ENCODE measurements at places on chromosomes 1 and 21.

- peak; percentile 92 for DNase-seq
These were observed 23.2 kb downstream of the NENF start for GRCh38 chr1:212455803-212456528.

DNA sequence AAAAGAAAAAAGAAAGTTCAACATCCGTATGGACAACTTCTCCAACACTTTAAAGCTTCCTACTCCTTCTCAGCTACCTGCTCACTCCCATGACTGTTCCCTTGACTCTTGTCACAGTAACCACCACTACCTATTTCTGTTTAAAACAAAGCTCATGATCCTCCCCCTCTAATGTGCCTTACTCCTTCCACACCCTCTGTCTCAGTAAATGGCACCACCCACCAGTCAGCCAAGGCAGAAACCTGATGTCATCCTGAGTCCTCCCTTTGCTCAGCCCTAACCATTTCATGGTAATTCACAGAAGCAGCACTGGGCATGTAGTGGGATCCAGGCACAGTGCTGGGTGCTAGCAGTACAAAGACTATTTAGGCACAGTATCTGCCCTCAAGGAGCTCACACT lies 63.0 kb upstream of the PPM1J start:
- no peak for DNase-seq

DNA sequence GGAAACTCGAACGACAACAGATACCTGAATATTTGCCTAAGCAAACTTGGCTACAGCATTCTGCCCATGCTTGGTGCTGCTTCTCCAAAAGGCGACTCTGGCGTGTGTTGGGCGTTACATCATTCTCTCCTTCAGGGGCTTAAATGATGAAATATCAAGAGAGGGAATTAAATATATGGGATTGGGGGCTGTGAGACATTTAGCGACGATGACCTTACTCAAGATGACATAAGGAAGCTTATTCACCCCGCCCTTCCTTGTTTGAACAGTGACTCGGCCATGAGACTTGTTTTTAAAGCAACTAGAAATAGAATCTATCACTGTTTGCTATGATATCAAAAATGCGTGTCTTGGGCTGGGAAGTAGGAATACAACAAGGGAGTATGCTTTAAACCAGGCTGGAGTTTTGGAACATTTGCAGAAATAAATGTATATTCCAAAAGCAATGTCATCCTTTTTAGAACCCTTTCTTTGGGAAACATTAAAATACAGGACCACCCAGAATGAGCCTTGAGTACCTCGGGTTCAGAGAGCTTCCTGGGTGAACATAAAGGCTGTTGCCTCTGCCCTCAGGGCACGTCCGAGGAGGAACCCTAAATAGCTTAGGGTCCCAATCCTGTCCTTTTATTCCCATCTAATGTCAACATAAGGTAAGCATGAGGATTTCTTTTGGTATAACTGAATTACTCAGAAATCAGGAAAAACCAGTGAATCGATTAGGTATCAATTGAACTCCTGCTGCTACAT lies 123.3 kb upstream of the SLC45A1 start:
- DNase-seq: no peak

DNA sequence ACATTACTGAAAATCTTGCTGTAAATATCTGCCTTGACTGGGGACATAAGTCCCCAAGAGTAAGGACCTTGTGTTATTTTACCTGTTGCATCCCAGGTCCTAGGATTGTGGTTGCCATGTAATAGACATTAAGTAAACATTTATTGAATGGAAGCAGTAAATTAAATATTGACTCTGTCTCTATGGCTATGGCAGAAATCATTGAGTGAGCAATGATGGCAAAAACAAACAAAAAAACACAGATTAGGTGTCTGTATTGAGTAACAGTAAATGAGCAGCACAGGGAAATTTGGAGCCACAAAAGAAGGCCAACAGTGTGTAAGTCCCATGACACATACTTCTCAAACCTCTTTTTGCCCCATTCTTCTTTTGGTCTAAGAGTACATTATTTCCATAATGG lies 240.4 kb downstream of the NFIA start:
- no peak for DNase-seq

- DNase-seq: no peak
These were observed 10.9 kb downstream of the TCEANC2 start for GRCh38 chr1:54064299-54064698.

- no peak for DNase-seq
These were observed 1.1 kb downstream of the DENND2D start for GRCh38 chr1:111199329-111199728.

DNA sequence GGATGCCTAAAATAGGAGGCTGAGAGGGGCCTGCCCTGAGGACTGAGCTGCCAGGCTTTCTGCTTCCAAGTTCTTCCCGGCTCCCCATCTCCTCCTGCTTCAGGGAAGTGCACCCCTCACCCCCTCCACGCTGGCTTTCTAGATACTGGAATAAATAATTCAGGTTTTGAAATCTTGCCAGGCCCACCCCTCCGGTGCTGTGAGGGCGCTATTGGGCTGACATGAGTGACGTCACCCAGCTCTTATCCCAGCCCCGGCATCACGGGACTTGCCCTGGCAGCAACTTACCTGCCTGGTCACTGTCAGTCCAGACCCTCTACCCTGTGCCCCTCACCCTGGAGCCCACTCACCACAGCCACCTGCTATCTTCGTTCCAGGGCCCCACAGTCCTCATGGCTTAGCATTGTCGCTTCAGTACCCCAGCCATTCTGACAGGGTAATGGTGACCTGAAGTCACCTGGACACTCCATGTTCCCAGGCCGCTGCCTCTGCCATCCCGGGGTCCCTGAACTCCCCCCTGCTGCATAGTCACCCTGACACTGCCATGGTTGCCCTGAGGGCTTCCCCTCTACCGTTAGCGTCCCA lies 819 bp upstream of the GPR3 start:
- DNase-seq: no peak

DNA sequence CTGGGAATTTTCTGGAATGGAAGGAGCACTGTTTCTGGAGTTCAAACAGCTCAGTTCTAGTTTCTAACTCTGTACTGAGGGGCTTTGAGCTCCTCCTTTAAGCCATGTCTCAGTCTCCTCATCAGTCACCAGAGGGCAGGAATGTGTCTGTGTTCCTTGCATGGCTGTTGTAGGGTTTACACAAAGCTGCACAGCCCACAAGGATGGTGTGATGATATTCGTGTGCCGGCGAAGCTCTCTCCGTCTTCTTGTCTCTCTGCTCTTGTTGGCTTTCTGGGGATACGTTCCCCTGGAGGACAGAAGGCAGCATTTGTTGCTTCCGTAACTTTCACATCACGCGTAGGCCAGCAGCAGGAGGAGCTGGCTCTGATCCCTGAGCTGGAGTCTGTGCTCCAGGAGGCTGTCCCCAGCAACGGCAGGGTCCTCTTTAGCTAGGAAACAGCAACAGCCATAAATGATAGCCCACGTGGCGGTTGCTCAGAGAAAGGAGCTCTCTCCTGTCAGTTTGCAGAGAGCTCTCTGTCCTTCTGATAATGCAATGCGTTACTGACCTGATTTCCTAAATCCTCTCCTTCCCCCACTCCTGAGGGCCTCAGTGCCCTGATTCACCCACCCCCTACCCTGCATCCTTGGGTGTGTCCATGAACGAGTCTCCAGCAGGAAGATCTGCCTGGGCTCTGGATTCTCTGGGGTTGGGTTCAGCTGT lies 189.2 kb upstream of the VAMP3 start:
- DNase-seq: peak; percentile 27

GRCh38 chr1:223147873-223148272 lies 4.8 kb upstream of the TLR5 start:
- DNase-seq: no peak

- no peak for DNase-seq
These were observed 62.1 kb downstream of the HSPG2 start for GRCh38 chr1:21874778-21875547.

DNA sequence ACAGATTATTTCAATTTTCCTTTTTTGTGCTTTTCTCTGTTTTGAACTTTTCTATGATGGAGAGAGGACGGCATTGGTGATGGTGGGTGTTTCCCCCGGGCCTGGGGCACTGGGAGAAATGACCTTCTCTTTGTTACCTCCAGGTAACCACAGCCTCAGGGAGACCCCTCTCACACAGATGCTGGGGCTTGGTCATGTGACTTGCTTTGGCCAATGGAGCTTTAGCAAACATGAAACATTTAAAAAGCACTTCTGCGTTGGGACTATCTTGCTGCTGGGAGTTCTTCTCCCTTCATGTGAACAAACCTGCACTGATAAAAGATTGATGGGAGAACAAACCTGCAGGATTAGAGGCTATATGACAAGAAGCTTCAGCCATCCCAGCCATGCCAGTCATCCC lies 122.9 kb downstream of the NGF start:
- no peak for DNase-seq

DNA sequence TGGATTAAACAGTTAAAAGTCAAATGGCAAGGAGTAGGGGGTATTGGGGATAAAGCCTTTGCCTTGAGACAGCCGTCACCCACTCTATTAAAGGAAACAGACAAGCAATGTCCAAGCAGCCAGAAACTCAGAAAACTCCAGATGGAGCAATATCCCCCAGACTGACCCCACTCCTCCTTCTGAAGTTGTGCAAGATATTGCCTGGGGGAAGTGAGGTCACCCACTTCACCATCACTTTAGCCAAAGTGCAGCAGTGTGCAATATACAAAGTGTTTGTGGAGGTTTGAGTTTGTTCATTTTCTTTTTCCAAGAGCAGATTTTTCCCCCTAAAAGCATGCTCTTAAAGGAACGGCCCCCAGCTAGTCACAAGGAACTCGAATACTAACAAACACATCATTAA lies 125.1 kb downstream of the ETS2 start:
- DNase-seq: no peak

DNA sequence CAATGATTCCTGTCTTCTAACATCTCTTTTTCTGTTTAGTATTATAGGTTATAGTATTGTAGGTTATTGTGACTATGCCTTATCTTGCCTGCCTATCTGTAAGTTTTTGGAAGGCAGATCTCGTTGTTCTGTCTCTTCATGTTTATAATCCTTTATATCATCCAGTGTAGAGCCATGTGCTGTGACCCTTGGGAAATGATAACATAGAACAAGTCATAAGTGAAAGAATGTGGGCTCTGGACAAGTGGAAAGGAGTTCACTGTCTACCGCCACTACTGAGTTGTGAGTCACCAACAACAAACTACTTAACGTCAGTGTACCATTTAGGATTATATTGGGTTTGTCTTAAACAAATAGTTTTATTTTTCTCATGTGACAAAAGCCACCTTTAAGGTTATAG lies 139.3 kb downstream of the LYPLAL1 start:
- DNase-seq: no peak

- DNase-seq: no peak
These were observed 64.8 kb upstream of the ZNF281 start for GRCh38 chr1:200474633-200475032.

- no peak for DNase-seq
These were observed 2.8 kb downstream of the HES4 start for GRCh38 chr1:996851-997712.

GRCh38 chr1:211731456-211732292 lies 56.3 kb upstream of the NEK2 start:
- DNase-seq: no peak

- DNase-seq: no peak
These were observed 16.9 kb downstream of the SLC19A1 start for GRCh38 chr21:45525153-45525909.

DNA sequence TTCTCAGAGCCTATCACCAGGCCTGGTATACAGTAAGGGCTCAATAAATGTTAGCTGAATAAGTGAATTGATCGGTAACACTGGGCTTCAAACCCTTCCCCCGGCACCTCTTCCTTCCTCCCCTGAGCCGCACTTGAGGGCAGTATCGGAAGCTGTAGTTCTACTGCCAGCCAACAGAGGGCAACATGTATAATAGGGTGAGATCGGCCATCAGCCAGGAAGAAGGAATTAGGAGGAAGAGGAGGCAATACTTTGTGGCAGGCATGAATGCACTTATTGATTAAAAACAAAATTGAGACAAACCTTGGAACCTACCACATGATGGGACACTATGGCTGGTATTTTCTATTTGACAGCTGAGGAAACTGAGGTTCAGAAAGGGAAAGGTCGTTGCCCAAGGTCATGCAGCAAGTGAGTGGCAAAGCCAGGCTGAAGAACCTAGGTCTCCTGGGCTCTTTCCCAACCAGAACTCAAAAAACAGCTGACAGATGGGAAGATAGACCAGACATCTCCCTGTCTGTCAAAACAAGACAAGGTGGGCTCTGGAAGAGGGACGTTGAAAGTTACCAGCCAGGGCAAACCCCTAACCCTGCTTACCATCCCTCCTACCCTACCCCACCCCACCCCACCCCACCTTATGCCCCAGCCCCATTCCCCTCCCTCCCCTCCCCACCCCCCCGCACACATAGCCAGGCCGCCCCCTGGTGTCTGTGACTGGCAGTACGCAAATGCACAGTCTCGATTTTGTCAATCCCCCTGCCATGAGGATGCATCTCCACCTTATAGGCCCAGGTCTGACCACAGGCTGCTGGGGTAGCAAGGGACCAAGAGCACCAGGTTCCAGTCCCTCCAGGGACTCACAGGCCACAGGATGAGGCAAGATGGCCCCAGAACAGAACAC lies 107.3 kb upstream of the RUNX3 start:
- no peak for DNase-seq

DNA sequence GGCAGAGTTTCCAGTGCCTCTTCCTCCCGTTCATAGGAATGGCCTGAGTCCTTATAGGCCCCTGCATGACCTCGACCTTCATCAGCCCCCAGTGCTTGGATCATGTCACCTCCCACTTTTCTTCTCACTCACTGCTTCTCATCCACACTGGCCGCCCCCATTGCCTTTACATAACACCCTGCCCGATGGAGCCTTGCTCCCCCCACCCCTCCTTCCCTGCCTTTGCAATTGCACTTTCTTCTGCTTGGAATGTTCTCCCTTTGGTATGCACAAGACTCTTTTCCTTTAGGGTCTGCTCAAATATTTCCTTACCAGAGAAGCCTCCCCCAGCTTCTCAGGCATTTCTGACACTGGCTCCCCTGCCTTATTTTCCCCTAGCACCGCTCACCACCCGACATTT lies 125.2 kb upstream of the KCNJ6 start:
- no peak for DNase-seq

GRCh38 chr1:119541389-119541788 lies 34.4 kb downstream of the HSD3B1 start:
- no peak for DNase-seq

- DNase-seq: no peak
These were observed 186.1 kb downstream of the MATN1 start for GRCh38 chr1:30537279-30537678.

GRCh38 chr1:42313970-42314369 lies 21.1 kb downstream of the FOXJ3 start:
- DNase-seq: no peak
